ENCODE measurements at places on chromosomes 6 and 20.

- H3K4me1 ChIP-seq, result peaks cover 10% of the 10 kb centered on the region
- H3K36me3 ChIP-seq, result no peaks in the 10 kb centered on the region
- H3K27me3 ChIP-seq, result peaks cover 2% of the 10 kb centered on the region
- no peak overlapping the region for H3K4me3 ChIP-seq
Observed at GRCh38 chr6:110856296-110856695, 18.3 kb upstream of the AMD1 start.

DNA sequence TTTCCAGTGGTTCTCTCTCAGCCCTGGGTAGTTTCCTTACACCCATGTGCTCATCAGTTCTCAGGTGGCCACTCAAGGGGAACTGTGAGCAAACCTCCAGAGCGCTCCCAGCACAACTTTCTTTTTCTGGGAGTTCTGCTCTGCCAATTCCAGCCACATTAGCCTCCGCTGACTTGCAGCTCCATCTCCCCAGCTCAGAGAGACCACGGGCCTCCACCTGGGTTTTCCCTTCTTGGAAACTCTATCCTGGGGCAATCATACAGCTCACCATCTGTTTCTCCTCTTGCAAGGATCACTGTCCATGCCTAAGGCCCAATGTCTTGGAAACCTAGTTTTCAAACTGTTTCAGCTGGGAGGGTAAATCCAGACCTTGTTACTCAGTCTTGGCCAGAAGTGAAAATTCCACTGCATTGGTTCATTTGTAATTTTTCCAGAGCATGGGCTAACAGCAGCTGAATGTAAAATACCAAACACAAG is 129.9 kb downstream of the EYA2 start:
- H3K27me3 ChIP-seq, result peaks cover 24% of the 10 kb centered on the region
- H3K4me1 ChIP-seq, result no peaks in the 10 kb centered on the region
- H3K4me3 ChIP-seq, result no peak overlapping the region
- no peaks in the 10 kb centered on the region for H3K36me3 ChIP-seq
- no peak overlapping the region for H3K27ac ChIP-seq

DNA sequence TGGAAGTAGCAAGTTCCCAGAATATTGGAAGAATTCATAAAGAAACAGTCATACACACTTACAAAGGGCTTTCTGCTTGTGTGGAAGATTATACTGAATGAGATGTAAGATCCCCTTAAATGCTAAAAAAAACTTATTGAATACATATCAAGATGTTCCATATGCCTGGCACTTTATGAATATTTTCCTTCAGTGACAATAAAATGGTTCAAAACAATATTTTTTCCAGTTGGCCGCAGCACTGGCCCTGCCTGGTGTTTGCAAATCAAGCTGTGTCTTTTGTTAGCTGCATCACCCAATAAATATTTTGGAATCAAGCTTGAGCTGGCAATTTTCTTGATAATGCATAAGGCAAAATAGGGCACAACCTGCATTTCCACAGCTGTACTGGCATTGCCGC is 51.2 kb downstream of the CFAP61 start:
- no peaks in the 10 kb centered on the region for H3K36me3 ChIP-seq
- no peak for DNase-seq
- H3K4me3 ChIP-seq, result no peak overlapping the region
- no peaks in the 10 kb centered on the region for H3K4me1 ChIP-seq

GRCh38 chr6:18034798-18035202 is 47.4 kb upstream of the KIF13A start:
- peaks cover 20% of the 10 kb centered on the region for H3K27me3 ChIP-seq
- no peak overlapping the region for H3K4me3 ChIP-seq
- H3K4me1 ChIP-seq, result no peaks in the 10 kb centered on the region

All from activated CD8-positive, alpha-beta T cell treated with anti-CD3 and anti-CD28 coated beads, Interleukin-2, amount 10 ng/mL, durations not matched to agents 7 days and 5 days (primary cell).